ENCODE measurements at places on chromosomes 1 and 21. TPM values are rescaled to one million over a fixed set of nuclear protein-coding genes. Genes with fewer than 3 reads are reported as not detected.
A peak's percentile ranks its signal among the peaks of the same experiment; 100 is the strongest.

GRCh38 chr1:116508085-116508983 is 62.5 kb downstream of the CD58 start:
- H3K4me1 ChIP-seq = peaks cover 20% of the 10 kb centered on the region
- H3K27ac ChIP-seq = peak overlapping the region; percentile 49
- DNase-seq = no peak
- H3K4me3 ChIP-seq = no peak overlapping the region
- H3K27me3 ChIP-seq = no peaks in the 10 kb centered on the region
- no peaks in the 10 kb centered on the region for H3K36me3 ChIP-seq

DNA sequence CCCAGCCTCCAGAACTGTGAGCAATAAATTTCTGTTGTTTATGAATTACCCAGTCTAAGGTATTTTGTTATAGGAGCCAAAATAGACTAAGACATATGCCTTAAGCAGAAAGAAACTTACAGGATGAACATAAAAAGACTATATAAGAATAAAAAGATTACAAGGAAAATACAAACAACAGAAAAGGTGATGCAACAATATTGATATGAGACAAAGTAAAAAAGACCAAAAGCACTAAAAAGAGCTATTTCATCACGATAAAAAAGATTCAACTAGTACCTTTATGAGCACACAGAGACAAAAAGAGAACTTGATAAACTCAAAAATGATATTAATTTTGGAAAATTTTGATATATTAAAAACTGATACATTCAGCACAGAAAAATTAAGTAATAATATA is 3.2 kb upstream of the SLC22A15 start:
- peaks cover 19% of the 10 kb centered on the region for H3K4me1 ChIP-seq
- DNase-seq = no peak
- no peak overlapping the region for H3K27ac ChIP-seq

GRCh38 chr1:182662121-182662890 is 22.1 kb downstream of the RGS8 start:
- no peaks in the 10 kb centered on the region for H3K36me3 ChIP-seq
- H3K4me1 ChIP-seq = no peaks in the 10 kb centered on the region
- DNase-seq = no peak
- H3K27me3 ChIP-seq = no peaks in the 10 kb centered on the region

DNA sequence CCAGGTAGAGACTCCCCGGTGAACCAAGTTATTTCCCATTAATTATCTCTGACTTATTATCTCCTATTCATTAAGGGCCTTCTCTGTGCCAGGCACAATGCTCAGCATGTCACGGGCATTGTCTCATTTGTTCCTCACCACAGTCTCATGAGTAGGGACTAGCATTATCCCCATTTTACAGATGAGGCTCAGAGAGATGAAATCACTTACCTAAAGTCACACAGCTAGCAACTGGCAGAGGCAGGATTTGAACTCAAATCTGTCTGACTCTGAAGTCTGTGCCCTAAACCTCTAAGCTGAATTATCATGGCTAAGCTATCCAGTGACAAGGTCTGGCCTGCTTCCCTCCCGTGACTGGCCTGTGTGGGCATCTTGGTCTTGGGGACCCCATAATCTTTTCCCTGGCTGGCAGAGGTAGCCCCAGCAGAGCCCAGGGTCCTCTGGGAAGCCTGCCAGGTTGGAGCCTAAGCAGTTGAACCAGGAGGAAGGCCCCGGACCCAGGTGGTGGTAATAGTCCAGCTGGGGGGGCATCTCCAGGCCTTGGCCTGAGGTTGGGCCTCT is 4.5 kb downstream of the MAP7D1 start:
- no peaks in the 10 kb centered on the region for H3K36me3 ChIP-seq
- DNase-seq = no peak
- no peaks in the 10 kb centered on the region for H3K27me3 ChIP-seq
- peak overlapping the region; percentile 42 for H3K4me3 ChIP-seq

DNA sequence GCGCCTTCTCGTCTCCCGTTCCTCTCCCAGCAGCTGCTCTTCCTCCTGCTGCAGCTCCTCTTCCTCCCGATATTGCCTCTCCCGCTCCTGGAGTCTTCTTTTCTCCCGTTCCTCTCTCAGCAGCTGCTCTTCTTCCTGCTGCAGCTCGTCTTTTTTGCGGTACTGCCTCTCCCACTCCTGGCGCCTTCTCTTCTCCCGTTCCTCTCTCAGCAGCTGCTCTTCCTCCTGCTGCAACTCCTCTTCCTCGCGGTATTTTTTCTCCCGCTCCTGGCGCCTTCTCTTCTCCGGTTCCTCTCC is 5.3 kb downstream of the TCHH start:
- H3K27ac ChIP-seq = no peak overlapping the region
- H3K4me3 ChIP-seq = no peak overlapping the region
- no peaks in the 10 kb centered on the region for H3K36me3 ChIP-seq
- DNase-seq = no peak

- no peak for DNase-seq
- no peaks in the 10 kb centered on the region for H3K27me3 ChIP-seq
- no peaks in the 10 kb centered on the region for H3K36me3 ChIP-seq
- H3K27ac ChIP-seq = no peak overlapping the region
- H3K4me1 ChIP-seq = no peaks in the 10 kb centered on the region
These were observed 312.9 kb downstream of the RRAGC start for GRCh38 chr1:38546636-38547035.

DNA sequence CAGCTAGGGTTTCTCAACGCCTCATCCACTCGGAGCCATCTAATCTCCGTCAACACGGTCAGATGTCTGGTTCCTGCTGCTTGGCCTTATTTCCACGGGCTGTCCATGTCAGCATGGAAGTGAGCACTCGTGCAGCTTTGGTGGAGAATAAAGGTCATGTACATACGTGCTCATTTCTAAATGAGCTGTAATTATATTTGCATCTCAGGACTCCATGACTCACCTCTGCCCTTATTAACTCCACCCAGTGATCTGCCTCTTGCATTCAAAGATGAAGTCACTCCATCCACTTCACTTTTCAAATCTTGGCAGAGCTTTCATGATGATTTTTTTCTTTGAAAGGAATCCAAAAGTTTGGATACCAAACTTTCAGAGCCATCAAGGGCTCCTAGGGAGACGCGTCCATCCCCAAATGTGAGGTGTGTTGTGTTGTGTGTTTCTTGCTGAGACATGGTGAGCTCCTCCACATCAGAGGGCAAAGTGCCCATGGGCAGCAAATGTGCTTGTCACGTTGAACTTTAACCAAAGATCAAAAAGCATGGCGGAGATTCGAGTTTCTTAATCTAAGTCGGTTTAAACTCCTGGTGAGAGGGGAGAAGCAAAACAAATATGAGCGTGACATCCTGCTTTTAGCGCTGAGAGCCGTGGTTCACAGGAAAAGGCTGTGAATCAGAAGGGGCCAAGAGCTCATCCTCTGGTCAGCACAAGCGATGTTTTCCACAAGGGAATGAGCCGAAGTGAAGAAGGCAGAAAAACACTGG is 68.6 kb upstream of the ERRFI1 start:
- H3K27me3 ChIP-seq = no peaks in the 10 kb centered on the region
- H3K4me1 ChIP-seq = peaks cover 37% of the 10 kb centered on the region
- no peaks in the 10 kb centered on the region for H3K36me3 ChIP-seq
- H3K27ac ChIP-seq = peak overlapping the region; percentile 73

GRCh38 chr1:34736692-34737091 is 18.2 kb upstream of the GJB5 start:
- no peak overlapping the region for H3K4me3 ChIP-seq
- DNase-seq = peak; percentile 46
- no peaks in the 10 kb centered on the region for H3K4me1 ChIP-seq
- H3K27me3 ChIP-seq = no peaks in the 10 kb centered on the region
- no peaks in the 10 kb centered on the region for H3K36me3 ChIP-seq

- H3K4me3 ChIP-seq = no peak overlapping the region
- no peaks in the 10 kb centered on the region for H3K36me3 ChIP-seq
- H3K4me1 ChIP-seq = peaks cover 1% of the 10 kb centered on the region
These were observed 15.3 kb downstream of the LURAP1 start for GRCh38 chr1:46218443-46218842.

GRCh38 chr1:77467021-77467595 is 185.3 kb downstream of the AK5 start:
- H3K27me3 ChIP-seq = no peaks in the 10 kb centered on the region
- no peaks in the 10 kb centered on the region for H3K36me3 ChIP-seq
- H3K4me1 ChIP-seq = no peaks in the 10 kb centered on the region
- H3K4me3 ChIP-seq = no peak overlapping the region
- DNase-seq = no peak

DNA sequence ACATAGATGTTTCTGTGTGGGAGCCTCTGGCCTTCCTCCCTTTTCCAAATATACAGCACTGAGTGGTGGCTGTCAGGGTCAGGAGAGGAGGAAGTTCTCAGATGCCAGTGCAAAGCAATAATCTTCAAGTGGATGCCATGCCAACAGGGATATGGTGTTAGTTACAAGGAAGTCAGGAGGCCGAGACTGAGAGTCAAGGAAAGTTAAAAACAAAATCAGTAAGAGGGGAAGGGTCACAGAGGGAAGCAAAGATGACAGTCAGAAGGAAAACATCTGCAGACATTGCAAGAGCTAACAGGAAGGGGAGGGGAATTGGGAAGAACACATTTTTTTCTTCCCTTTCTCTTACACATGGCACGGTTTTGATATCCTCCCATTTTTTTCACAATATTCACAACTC is 691.4 kb downstream of the ADGRL2 start:
- H3K4me3 ChIP-seq = no peak overlapping the region
- H3K4me1 ChIP-seq = no peaks in the 10 kb centered on the region
- H3K36me3 ChIP-seq = no peaks in the 10 kb centered on the region
- peak overlapping the region; percentile 36 for H3K27ac ChIP-seq
- DNase-seq = no peak
- no peaks in the 10 kb centered on the region for H3K27me3 ChIP-seq

- no peaks in the 10 kb centered on the region for H3K36me3 ChIP-seq
- H3K27me3 ChIP-seq = no peaks in the 10 kb centered on the region
- no peak overlapping the region for H3K27ac ChIP-seq
These were observed 42.4 kb upstream of the MTF2 start for GRCh38 chr1:93036672-93037071.

DNA sequence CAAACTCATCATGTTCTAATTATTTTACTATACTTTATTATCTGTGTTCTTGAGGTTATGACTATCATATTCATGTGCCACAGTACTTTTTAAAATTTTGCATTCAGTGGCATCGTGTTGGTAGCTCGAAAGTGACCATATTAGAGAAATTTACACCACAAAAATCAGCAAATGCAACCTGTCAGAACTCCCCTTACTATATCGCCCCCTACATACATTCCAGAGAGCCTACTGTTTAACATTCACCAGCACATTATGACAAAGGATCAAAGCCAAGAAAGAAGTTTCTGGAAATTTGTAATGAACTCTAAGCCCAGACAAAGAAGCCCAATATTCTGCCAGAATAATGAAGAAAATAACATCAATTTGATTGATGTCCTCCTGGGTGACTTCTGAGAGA is 909.3 kb downstream of the LTN1 start:
- H3K4me3 ChIP-seq = no peak overlapping the region
- no peaks in the 10 kb centered on the region for H3K4me1 ChIP-seq
- H3K27me3 ChIP-seq = no peaks in the 10 kb centered on the region
- no peak for DNase-seq

GRCh38 chr1:32465578-32465933 is 684 bp downstream of the ZBTB8B start:
- no peak overlapping the region for H3K4me3 ChIP-seq
- no peaks in the 10 kb centered on the region for H3K36me3 ChIP-seq
- no peak overlapping the region for H3K27ac ChIP-seq
- peaks cover 17% of the 10 kb centered on the region for H3K4me1 ChIP-seq
- no peak for DNase-seq

DNA sequence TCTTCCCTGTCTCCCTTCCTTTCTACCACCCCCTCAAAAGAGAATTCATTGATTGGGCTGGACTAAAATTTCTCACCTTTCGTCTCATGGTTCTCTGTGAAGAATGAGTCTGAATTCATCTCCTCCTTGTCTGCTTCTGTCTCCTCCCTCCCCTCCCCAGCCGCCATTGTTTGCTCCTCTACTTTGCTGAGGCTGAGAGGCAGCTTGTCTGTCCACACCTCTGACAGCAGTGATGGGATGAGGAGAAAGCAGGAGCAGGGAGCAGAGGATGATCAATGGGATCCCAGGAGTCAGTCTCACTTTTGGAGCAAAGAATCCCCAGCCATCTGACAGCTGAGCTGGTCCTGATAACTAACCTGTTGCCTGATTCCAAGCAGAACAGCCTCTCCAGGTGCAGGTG is 2.5 kb downstream of the ILDR2 start:
- no peak for DNase-seq
- H3K27ac ChIP-seq = no peak overlapping the region
- H3K4me3 ChIP-seq = no peak overlapping the region

DNA sequence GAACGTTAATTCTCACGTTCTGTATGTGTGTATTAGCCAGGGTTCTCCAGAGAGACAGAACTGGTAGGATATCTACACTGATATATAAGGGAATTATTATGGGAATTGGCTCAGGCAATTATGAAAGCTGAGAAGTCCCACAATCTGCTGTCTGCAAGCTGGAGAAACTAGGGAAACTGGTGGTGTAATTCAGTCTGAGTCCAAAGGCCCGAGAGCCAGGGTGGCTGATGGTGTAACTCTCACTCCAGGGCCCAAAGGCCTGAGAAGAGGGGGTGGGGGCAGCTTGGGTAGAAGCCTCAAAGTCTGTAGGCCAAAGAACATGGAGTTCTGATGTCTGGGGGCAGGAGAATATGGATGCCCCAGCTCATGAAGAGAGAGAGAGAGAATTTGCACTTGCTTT is 13.3 kb upstream of the VASH2 start:
- H3K4me3 ChIP-seq = no peak overlapping the region
- no peaks in the 10 kb centered on the region for H3K36me3 ChIP-seq
- no peaks in the 10 kb centered on the region for H3K27me3 ChIP-seq

GRCh38 chr21:34546542-34546941 is 34.5 kb upstream of the KCNE1 start:
- H3K36me3 ChIP-seq = no peaks in the 10 kb centered on the region
- no peak overlapping the region for H3K27ac ChIP-seq

Gene RNU1-2
- total RNA-seq = under 0.01 TPM

Gene SYDE2
- total RNA-seq = 23.3 TPM

Gene RORC
- total RNA-seq = 10.3 TPM

Gene ZNF648
- 1.0 TPM for total RNA-seq

Gene UBQLN4
- total RNA-seq = 39.8 TPM

Gene GUCA2A
- not detected for total RNA-seq

Gene PROX1
- total RNA-seq = 3.2 TPM

Gene PCBP3
- 2.7 TPM for total RNA-seq

Gene PEAR1
- total RNA-seq = 33.5 TPM

Gene LCE3D
- not detected for total RNA-seq

Gene IPO9
- 46.7 TPM for total RNA-seq

Gene ZFP69
- 5.2 TPM for total RNA-seq

Gene ATP1A4
- not detected for total RNA-seq

Gene LAX1
- 2.1 TPM for total RNA-seq

Gene DNAJB4
- total RNA-seq = 22.0 TPM

Gene CFHR4
- not detected for total RNA-seq

Gene FCGR2B
- 33.9 TPM for total RNA-seq

All from upper lobe of left lung (tissue), 6 donors.